Stimulated activated CD4-positive, alpha-beta T cell treated with anti-CD3 and anti-CD28 coated beads, Interleukin-2, amount 100 ng/mL, for 48 hours (primary cell): ENCODE measurements at places on chromosomes 2 and 18.

- DNase-seq: no peak
Measured at GRCh38 chr2:206780671-206781070, 15.3 kb downstream of the FASTKD2 start.

DNA sequence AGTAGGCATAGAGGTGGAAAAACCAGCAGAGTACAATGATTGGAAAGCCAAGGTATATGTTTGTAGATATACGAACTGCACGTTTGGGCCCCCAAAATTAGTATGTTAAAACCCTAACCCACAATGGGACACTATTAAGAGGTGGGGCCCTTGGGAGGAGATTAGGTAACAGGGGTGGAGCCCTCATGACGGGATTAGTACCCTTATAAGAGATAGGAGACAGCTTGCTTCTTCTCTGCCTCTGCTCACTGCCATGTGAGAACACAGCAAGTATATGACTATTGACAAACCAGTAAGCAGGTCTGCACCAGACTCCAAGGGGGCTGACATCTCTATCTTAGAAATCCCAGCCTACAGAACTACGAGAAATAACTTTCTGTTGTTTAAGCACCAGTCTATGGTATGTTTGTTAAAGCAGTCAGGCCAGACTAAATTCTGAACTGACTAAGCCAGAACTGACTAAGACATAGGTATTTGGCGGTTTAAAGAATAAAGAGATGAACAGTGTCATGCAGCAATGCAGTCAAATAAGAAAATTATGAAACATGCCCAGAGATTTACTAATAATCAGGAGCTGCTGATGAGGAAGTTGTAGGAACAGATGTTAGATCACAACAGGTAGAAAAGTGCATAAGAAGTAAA, 182.9 kb downstream of the DYM start:
- DNase-seq: no peak

DNA sequence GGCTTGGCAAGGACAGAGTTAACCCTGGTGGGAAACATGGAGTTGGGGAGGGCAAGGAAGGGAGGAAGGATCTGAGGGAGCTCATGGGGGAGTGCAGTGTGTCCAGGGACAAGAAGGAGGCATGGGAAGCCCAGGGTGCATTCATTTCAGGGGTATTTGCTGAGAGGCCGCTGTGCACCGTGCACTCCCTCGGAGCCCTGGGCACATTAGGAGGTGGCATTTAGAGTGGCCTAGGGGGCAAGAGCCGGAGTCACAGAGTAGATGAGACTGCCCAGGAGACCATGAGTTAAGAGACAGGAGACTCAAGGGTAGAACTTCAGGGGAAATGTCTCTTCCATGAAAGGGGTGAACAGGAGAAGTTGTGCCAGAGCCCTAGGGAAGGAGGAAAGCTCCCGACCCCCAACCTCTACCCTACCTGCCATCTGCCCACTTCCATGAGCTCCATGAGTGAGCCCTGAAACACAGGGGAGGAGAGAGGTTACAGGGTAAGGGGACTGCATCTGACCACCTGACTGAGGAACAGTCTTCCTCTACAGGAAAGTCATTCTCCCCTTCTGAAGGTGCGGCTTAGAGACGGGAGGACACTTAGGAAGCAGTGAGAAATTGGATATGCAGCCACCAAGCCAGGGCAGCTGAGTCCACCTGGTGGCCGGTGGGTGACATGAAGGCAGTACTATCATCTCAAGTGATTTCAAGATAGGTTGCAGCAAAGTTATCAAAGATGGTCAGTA, 58.5 kb upstream of the COPS8 start:
- DNase-seq: peak; percentile 17

- DNase-seq: no peak
Measured at GRCh38 chr2:223459328-223459939, 142.7 kb downstream of the SCG2 start.

DNA sequence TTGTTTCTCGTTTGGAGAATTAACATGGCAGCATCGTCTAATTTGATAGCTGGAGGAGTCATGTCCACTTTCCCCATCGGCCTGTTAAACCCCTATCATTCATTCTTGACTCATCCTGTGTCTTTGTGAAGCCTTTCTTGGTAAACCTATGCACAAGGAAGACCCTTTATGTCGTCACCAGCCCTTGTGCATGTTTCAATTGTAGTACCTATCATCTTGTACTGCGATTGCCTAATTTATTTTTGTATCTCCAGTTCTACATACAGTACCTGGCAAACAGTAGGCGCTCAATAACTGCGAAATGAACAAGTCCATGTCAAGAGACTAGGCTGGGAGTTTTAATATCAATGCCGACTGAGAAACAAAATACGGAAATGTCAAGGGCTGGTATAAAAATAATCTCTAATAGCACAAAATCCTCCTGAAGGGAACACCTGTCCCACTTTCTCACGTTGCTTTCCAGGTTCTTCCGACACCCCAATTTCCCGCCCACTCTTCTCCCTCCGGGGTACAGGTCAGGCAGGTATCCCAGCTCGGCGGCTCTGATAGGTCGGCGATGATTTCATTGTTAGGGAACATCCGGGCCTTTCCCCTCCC, 1.3 kb upstream of the PPM1B start:
- no peak for DNase-seq

DNA sequence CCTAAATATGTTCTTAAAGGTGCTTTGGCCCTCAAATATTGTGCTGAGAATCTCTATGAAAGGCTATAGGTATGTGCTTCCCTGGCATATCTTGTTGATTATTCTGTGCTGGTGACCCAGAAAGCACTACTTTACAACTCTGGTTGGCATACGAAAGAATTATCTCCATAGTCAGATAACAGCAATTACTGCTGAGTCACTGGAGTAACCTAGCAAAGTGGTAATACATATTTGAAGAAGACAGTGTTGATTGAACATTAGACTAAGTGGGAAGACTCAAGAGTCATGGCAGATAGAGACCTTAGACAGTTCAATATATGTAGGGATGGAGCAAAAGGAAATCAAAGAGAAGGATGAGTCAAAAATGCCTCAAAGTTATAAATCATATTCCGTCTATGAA, 1978.5 kb upstream of the LRRTM1 start:
- DNase-seq: no peak

GRCh38 chr2:230687498-230687897, 25.1 kb upstream of the CAB39 start:
- DNase-seq: no peak

DNA sequence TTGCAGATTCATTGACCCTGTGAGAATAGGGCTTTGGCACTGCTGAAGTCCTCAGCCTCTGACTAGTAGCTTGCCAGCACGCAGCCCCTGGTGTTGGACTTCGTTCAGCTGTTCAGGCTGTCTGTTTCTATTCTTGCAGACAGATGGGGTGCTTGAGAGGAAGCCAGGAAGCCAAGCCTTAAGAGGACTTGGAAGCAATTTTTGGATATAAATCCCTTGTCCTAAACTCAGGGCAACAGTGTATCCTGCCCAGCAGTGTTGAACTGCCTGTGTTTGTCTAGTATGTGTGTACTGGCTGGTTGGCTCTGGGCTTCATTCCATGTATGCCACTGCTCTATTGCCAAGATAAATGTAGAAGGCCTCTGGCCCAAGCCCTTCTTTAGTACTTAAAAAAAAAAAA, 108.6 kb downstream of the COMMD1 start:
- DNase-seq: no peak

GRCh38 chr2:239640676-239641578, 240.1 kb upstream of the HDAC4 start:
- no peak for DNase-seq

DNA sequence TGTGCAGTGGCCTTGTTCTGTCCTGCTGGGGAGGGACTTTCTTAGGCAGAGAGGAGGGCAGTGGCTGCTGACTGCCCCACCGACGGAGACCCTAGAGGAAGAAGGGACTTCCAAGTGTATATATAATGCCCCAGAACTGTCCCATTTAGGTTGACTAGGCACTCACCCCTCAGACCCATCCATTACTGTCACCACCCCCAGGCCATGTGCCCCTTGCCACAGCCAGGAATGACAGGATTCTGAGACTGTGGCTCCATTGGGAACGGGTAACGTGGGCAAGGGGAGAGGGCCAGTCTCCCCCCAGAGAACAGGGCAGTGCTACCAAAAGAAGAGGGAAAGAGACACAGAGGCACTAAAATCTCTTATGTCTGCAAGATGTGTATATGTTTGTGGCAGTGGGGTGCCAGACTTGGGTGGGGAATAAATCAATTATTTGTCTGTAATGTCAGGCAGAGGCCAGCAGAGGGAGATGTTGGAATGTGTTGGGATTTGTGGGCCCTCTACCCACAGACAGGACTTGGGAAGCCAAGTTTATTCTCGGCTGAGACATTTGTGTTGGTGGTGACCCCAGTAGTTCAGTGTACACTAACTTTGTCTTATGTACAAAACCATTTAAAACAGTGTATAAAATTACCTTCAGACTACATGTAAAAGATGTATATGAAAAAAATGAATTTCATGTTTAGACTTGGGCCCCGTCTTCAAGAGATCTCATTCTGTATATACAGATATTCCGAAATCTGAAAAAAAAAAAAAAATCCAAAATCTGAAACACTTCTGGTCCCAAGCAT, 24.0 kb upstream of the TMEM37 start:
- DNase-seq: peak; percentile 37

DNA sequence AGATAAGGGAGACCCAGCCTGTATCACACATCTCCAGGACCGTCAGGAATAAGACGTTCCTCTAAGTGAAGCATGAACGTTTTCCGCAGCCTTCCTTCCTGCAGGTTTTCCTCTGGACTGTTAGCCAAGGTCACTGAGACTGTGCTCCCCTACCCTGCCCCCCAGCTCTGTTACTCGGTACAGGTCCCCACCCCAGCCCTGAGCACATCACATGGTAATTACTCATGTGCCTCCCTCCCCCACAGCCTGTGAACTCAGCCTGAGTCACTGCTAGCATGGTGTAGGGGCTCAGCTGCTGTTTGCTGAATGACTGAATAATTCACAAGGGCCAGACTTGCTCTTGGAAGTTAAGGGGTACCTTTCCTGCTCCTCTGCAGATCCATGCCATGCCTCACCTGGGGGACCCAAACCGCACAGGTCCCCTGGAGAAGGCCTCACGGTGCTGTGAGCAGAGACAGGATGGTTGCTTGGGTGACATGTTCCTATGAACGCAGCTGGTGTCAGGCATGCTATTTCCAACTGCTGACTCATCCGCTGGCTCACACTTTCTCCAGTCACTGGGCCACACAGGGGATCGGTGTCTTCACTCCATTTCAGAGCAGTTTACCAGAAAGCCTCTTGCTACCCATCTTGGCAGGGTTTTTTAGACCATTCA, 88.2 kb downstream of the PLB1 start:
- peak; percentile 59 for DNase-seq

GRCh38 chr2:235864733-235865515, 303.3 kb downstream of the GBX2 start:
- DNase-seq: no peak

GRCh38 chr2:136008205-136008865, 22.9 kb upstream of the DARS1 start:
- peak; percentile 28 for DNase-seq

GRCh38 chr18:74563999-74564398, 29.7 kb downstream of the CNDP1 start:
- DNase-seq: no peak

- DNase-seq: no peak
Measured at GRCh38 chr2:159591221-159591620, 25.1 kb downstream of the BAZ2B start.

DNA sequence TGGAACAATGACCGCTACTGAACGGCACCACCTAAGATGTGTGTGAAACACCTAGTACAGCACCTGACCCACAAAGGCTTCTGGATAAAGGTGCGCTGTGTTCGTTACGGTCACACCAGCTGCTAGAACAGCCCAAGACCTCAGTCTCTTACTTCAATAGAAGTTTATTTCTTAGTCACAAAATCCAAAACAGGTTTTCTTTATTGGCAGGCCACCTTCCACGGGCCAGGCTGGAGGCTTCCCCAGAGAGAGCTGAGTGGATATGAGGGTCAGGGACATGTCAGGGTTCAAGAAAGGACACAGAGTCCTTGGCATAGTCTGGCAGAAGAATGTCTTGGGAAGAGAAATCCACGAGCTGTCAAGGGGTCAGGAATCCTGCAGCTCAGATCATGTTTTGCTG, 92.2 kb downstream of the COL6A3 start:
- no peak for DNase-seq

GRCh38 chr2:105876191-105876590, 131.5 kb downstream of the NCK2 start:
- no peak for DNase-seq

GRCh38 chr2:84996909-84997308, 25.9 kb downstream of the KCMF1 start:
- DNase-seq: no peak

- no peak for DNase-seq
Measured at GRCh38 chr18:6576718-6577375, 152.7 kb upstream of the ARHGAP28 start.

- DNase-seq: no peak
Measured at GRCh38 chr2:199797431-199798403, 53.3 kb downstream of the FTCDNL1 start.

DNA sequence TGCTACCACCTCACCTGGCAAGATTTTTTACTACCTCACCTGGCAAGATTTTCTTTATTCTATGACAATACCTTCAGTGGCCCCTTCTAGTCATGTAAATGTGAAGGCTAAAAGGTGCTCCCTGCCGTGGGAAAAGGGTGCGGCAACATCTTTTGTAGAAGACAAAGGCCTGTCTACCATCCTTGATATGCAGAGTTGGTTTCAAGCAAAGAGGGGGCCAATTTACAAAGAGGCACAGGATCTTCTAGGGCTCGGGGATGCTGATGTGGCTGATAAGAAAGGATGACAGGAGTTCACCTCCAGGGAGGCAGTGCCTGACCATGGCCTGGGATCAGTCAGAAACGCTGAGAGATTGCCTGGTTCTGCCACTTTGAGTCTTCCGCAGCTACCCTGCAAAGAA, 165.4 kb upstream of the SLC1A4 start:
- DNase-seq: no peak

- DNase-seq: no peak
Measured at GRCh38 chr18:26710470-26711096, 154.9 kb downstream of the AQP4 start.

GRCh38 chr2:3038636-3039035, 339.0 kb downstream of the EIPR1 start:
- DNase-seq: no peak

- no peak for DNase-seq
Measured at GRCh38 chr2:181112916-181113315, 132.5 kb downstream of the UBE2E3 start.

GRCh38 chr2:136290326-136290725, 172.4 kb upstream of the CXCR4 start:
- DNase-seq: no peak

DNA sequence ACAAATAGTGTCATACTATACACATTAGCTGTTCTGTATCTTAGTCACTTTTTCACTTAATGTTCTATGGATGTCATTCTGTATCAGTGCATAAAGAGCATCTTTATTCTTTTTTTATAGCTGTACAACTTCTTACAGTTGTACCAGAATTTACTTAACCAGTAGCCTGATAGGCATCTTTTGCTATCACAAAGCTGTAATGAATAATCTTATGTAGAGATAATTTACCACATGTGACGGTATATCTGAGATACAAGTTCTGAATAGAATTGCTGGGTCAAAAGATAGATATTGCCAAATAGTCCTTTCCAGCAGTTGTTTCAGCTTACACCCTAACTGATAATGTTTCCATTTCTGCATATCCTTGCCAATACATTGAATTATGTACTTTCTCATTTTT, 70.0 kb downstream of the PTRHD1 start:
- DNase-seq: no peak
